Cardiac septum (tissue), 1 donor: ENCODE measurements at places on chromosomes 3 and 15. TPM values are rescaled to one million over a fixed set of nuclear protein-coding genes. Genes with fewer than 3 reads are reported as not detected.

Gene DNAJB11
- 34.3 TPM for total RNA-seq

Gene C3orf20
- total RNA-seq, result 0.32 TPM

DNA sequence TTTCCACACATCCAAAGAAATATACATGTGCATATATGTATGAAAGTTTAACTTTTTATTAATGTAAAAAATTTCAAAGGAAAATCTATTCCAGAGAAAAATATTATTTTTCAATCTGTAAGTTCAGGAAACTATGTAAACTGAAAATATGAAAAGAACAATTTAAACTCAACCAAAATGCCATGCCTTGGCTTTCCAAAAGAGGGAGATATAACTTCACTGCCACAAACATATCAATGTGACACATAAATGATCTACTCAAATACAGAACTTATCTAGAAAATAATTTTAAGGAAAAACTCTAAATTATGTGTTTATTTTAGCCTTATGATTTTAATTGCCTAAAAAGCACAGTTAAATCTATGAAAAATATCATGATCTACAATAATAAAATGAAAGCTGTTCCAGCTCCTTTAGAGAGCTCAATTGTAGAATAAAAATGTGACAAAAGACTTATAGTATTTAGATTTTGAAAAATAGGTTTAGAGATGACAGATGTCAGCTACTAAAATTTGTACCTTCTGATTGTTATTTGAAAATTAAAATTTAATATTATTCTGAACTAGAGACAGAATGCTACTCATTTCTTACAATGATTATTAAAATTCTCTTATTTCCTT lies 94.8 kb downstream of the GBE1 start:
- DNase-seq, result no peak

DNA sequence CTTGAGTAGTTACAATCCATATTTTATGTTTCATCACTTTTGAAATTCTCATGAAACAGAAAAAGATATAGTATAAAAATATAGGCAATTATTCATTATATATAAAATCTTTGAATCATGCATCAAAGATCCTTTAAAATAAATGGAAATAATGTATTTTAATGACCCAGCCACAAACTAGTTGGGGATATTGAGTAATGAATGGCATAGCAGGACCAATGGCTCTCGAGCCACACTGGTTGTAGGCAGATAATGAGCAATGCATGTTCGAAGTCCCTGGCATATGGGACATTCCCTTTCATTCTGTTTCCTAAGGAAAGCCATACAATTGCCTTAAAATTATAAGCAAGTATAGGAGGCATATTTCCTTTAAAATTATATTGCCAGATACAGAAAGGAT lies 107.4 kb upstream of the IL12A start:
- DNase-seq, result no peak

DNA sequence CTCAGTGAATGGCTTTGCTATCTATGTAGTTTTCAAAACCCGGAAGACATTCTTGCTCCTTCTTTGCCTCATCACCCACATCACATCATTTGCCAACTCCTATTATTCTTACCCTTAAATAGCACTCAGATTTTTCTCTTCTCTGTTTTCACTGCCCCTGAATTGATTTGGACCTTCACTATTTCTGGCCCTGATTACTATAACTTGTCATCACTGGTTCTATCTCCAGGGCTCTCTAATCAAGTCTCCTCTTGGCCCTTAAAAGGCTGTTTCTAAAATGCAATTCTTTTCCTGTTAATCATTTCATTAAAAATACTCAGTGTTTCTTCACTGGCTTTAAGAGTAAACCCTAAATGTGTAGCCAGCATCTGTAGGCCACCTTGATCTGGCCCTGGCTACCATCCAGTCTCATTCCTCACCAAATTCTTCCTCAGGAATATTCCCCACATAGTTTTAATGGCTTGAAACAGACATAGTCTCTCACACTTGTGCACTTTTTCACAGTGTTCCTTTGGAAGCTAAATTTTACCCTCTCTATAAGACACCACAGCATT lies 437.1 kb upstream of the CBLB start:
- DNase-seq, result no peak

GRCh38 chr3:177478170-177478867 lies 281.0 kb upstream of the TBL1XR1 start:
- no peak for DNase-seq

- no peak for DNase-seq
Observed at GRCh38 chr3:177145954-177146353, 51.3 kb downstream of the TBL1XR1 start.

DNA sequence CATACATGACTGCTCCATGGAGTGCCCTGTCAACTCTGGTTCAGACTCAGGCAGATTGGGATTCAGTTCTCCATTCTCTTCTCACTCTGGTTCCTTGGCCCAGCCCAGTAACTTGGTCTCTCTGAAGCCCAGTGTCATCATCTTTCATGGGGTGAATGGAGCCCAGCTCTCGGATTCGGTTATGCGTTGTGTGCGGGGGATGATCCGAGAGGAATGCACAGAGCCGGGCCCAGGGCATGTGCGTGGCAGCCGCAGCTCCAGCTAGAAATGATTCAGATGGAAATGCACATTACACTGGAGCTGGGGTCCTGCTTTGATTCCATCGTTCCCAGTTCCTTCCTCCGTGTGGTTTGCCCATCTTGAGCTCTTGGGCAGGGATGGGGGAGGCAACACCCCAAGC lies 189.4 kb downstream of the FEZF2 start:
- no peak for DNase-seq

DNA sequence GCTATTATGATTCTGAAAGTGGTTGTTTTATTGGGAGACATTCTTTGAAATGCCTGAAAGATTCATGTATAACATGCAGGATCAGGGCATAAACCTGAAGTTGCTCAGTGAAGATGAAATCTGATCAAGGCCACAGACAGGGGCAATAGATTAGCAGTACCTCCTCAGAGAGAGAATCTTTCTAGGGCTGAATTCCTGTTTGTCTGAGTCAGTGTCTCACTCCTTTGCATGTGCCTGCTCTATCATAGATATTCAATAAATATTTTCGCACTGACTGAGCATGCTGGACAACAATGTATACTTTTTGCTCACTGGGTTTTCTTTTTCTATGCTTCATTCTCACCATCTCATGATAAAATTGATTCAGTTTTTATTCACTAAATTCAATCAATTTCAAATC lies 49.8 kb upstream of the PFN2 start:
- DNase-seq, result no peak

DNA sequence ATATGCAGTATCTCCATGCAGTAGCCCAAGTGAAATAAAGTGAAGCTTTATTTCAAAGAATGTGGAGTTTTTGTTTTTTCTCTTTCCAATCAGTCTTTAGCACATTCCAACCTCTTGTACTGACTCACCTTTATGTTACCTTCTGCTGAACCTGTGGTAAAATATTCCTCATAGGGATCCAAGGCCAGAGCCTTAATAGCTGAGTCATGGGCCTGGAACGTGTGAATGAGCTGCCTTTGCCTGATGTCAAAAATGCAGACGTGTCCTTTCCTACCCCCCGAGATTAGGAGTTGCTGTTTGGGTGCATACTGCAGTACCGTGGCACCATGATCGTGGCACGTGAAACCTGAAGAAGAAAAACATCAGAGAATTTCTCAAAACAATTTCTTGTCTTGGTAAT lies 108.5 kb downstream of the GLDN start:
- no peak for DNase-seq

DNA sequence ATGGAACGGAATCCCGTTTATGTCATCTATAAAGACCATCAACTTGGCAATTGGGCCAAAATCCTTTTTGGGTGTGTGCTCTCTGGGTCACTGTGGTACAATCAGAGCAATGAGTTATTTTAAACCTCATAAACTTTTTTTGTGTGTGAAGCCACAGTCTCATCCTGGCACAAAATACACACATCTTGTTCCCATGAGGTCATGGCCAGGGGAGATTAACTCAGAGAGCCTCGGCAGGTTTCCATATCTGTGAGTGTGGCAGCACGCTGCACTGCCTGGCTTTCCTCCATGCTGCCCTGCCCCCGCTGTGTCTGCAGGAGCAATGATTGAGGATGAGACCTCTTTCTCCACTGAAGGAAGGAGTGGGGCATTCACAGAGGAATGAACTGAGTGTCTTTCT lies 54.0 kb upstream of the DLG1 start:
- DNase-seq, result peak; percentile 83
